Esophagus squamous epithelium (tissue), 5 donors: ENCODE measurements at places on chromosomes 12 and 14. TPM values are rescaled to one million over a fixed set of nuclear protein-coding genes. Genes with fewer than 3 reads are reported as not detected.

Gene WDHD1
- 0.80 TPM for total RNA-seq

Gene ASB2
- 0.83 TPM for total RNA-seq

Gene SCN8A
- total RNA-seq: 0.53 TPM

Gene FRMD6
- 111 TPM for total RNA-seq

Gene GZMH
- total RNA-seq: 1.9 TPM

Gene SYCP3
- not detected for total RNA-seq

Gene CEBPE
- total RNA-seq: not detected

Gene ARL1
- total RNA-seq: 54.6 TPM

Gene ANO4
- 0.09 TPM for total RNA-seq

Gene CLECL1
- total RNA-seq: not detected

Gene ART4
- 0.95 TPM for total RNA-seq

Gene CD27
- 4.2 TPM for total RNA-seq

Gene LRP1-AS
- not detected for total RNA-seq

Gene BCL11B
- total RNA-seq: 12.0 TPM

Gene TROAP
- total RNA-seq: 7.4 TPM

Gene RNASE4
- total RNA-seq: 73.1 TPM

Gene CELA1
- total RNA-seq: not detected

Gene ZNF140
- total RNA-seq: 3.9 TPM

Gene KRT79
- not detected for total RNA-seq

Gene ARHGAP9
- total RNA-seq: 4.6 TPM

Gene CLEC4C
- total RNA-seq: not detected

Gene CLEC2A
- not detected for total RNA-seq

Gene DEGS2
- 24.3 TPM for total RNA-seq

Gene CD9
- total RNA-seq: 669 TPM

Gene ITFG2
- 14.6 TPM for total RNA-seq

Gene FAR2
- total RNA-seq: 2.4 TPM

Gene KIF5A
- total RNA-seq: 0.22 TPM

Gene AICDA
- not detected for total RNA-seq

Gene ERO1A
- total RNA-seq: 1,512 TPM

Gene IQSEC3
- 0.04 TPM for total RNA-seq

Gene OLR1
- total RNA-seq: not detected

Gene UNC79
- not detected for total RNA-seq

Gene AMN1
- 5.8 TPM for total RNA-seq

Gene HNRNPA1
- 274 TPM for total RNA-seq

Gene TGFB3
- 1.5 TPM for total RNA-seq

Gene SUPT16H
- 50.9 TPM for total RNA-seq

Gene CCDC196
- total RNA-seq: not detected

Gene CBLN3
- total RNA-seq: 0.95 TPM

Gene TSPAN9
- 16.6 TPM for total RNA-seq

Gene OR4E2
- total RNA-seq: not detected

Gene NPAS3
- total RNA-seq: 0.13 TPM

Gene CHGA
- total RNA-seq: 0.31 TPM

Gene DNAH10
- total RNA-seq: not detected

Gene KRT78
- 207 TPM for total RNA-seq

Gene KCNC2
- not detected for total RNA-seq

Gene TMEM63C
- 9.7 TPM for total RNA-seq

Gene ACACB
- 5.9 TPM for total RNA-seq

Gene LRCOL1
- not detected for total RNA-seq

Gene MYL2
- not detected for total RNA-seq

Gene PPHLN1
- 36.2 TPM for total RNA-seq
